Uterus (tissue), 4 donors: ENCODE measurements at places on chromosomes 6 and 20. TPM values are rescaled to one million over a fixed set of nuclear protein-coding genes. Genes with fewer than 3 reads are reported as not detected.

DNA sequence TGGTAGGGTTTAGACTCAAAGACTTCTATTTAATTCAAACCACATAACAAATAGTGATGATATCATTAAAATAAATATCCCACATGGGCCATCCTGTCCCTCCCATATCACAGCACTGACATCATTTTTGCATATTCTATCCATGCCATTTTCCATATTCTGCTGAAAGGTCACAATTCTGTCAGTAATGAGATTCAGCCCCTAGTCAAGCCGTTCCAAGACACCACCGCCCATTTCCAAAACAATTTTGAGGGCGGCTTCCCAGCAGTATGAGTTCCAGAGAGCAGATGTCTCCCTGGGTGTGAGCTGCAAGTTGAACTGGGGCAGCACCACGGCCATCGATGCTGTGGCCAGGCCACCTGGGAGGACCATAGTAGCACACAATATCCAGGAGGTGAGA, 65.1 kb upstream of the PLEKHG1 start:
- no peak for DNase-seq

GRCh38 chr6:128925765-128926164, 42.8 kb downstream of the LAMA2 start:
- DNase-seq: no peak

GRCh38 chr6:9789201-9789600, 625.7 kb downstream of the TFAP2A start:
- no peak for DNase-seq

DNA sequence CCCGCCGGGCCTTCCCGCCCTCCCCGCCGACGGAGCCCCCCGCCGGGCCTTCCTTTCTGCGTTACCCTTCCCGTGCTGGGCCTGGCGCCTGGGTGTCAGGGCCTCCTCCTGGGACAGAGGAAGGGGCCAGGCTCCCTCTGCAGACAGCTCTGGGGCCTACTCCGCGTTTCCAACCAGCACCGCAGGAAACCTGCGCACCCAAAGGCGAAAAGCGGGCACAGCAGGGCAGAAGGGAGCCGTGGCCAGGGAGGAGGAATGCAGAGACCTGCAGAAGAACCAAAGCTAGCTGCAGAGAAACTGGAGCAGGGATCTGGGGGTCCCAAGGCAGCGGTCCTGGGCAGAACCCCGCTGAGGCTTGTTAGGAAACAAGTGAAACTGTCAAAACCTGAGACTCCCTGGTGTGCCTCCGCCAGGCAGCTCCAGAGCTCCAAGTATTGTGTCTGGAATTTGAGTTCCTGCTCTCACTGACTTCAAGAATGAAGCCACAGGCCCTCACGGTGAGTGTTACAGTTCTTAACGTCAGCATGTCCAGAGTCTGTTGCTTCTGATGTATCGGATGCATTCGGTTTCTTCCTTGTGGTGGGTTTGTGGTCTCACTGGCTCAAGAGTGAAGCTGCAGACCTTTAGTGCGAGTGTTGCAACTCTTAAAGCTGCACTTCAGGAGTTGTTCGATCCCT, 33.3 kb downstream of the IRF4 start:
- no peak for DNase-seq

DNA sequence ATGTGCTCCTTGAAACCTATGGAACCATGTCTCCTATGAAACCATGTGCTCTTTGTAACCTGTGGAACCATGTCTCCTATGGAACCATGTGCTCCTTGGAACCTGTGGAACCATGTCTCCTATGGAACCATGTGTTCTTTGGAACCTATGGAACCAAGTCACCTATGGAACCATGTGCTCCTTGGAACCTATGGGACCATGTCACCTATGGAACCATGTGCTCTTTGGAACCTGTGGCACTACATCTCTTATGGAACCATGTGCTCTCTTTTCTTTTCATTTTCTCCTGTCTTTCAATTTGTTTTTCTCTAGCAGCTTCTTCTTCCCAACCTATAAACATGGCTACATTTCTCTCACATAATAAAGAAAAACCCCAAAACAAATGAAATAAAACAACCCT, 11.9 kb upstream of the CCN2 start:
- no peak for DNase-seq

GRCh38 chr20:57435498-57436222, 44.5 kb downstream of the RBM38 start:
- no peak for DNase-seq

DNA sequence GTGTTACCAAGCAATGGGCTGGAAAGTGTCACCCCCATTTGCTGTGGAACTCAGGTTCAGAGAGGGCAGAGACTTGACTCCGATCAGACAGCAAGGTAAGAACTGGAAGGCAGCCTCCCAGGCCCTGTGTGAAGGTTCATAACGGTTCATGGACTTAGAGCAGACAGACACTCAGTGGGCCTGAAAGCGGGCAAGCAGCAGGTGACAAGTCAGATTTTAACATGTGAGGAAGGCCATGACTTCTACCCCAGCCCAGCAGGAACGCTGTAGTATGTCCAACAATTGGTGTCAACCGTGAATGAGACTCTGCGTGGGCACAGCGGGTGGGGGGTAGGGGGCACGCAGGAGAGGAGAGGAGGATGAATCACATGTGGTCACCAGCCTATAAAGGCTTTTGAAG, 217.6 kb upstream of the SNX9 start:
- peak; percentile 14 for DNase-seq

DNA sequence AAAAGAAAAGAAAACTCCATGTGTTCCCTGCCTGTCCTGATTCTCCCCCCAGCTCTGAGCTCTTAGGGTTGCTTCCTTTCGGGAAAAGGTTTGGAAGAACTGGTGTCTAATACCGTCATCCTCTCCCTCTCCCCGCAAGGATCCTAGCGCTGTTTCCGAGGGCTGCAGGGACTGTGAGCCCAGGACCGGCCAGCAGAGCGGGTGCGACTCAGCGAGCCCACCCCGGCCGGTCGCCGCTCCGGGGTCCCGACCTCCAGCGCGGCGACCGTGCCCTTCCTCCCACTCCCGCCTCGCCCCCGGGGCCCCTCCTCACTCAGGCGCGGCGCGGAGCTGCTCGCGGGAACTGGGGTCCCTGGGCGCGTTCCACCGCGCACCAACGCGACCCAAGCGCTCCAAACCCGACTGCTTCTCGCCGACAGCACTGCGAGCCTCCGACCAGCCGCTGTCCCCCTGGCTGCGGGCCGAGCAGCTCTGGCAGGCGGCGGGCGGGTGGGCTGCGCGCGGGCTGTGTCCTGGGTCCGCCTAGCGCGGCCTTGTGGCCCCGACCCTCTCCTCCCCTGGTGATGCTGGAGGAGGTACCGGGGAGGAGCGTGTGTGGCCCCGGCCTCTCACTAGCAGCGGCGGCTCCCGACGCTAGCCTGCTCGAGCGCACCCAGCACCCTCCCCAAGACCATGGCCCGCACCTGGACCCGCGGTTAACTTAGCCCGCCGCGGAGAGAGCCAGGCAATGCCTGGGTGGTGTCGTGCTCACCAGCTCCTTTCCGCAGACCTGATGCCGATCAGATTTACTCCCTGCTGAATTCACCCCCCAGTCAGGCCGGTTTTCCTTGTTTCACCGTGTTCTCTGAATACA, at the start of gene PLA2G7:
Gene PLA2G7, minus strand, starts transcription at position 509 of the 853 bp plus-strand sequence. CDS start 12,484 bp downstream, outside the sequence.
- DNase-seq: peak; percentile 17

- DNase-seq: no peak
These were observed 93.3 kb upstream of the MARCKS start for GRCh38 chr6:113763876-113764275.

DNA sequence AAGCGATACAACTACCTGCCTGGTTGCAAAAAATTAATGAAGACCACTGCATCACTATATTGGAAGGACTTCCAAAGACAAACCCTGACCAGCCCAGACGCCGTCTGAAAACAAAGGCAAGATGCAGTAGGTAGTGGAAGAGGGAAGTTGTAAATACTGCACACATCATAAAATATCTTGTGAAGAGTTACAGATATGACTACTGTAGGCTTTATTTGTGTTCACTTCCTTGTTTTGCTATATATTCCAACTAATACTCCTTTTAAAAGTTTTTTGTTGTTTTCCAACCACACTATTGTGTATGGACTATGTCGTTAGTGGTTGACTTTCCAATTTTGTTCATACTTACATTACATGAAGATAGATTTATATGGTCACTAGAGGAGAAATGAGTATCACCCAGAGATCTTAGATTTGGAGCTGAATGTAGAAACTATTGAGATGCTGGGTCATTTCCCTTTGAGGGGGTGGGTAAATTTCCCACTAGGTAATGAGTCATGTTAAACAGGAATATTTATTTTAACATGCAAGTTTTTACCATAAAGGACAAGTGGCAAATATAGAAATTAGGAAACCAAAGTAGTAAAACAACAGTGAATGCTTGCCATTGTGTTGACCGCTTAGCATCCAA, 16.6 kb upstream of the TXLNB start:
- no peak for DNase-seq

DNA sequence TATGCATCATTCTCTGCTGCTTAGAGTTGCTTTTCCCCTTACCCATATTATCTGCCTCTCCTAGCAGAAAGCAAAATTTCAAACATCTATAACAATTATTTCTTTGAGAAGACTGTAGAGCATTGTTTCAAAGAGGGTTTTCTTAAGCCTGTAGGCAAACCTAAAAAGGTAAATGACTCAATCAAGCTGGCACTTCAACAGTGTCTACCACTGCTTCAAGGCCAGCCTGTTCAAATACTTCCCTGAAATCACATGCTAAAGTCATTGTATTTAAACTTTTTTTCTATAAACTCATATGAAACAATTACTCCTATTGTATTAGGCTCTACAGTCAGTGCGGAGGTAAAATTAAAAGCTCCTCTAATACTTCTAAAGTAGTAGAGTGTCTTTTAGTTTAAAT, 87.1 kb downstream of the OGFRL1 start:
- DNase-seq: no peak

DNA sequence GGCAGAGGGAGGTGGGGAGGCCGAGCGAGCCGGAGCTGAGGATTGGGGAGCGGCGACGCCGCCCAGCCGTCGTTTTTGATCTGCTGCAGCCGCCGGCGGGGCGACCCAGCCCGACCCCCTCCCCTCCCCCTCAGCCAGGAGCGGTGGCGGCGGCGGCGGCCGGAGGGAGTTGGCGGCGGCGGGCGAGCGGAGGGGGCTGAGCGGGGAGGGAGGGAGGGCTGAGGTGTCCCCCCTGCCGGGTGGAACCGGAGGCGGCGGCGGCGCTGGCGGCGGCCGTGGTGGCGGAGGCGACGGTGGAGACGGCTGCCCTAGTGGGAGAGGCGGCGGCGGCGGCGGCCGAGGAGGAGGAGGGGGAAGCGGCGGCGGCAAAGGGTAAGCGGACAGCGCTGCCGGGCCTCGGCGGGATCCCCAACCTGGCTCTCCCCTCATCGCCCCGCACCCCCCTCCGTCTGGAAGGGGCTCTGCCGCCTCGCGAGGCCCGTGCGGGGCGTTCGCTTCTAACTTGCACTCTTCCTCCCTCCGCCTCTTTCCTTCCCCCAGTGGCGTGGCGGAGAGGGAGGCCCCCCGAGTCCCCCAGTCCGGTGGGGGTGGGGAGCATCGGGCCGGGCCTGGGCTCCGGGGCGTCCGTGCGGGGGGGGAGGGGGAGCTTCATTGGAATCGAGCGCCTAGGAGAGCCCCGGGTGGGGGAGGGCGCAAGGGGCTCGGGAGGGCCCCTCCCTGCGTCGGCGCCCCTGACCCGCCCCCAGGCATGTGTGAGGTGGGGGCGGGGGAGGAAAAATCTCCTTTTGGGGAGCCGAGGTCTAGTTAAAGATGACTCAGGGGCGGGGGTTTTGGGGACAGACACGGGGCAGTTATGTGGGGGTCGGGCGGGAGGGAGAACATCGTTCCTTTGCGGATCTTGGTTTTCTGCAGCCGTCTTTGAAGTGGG, at the start of gene TAB2:
Gene TAB2, plus strand, starts transcription at position 69 of the 928 bp plus-strand sequence. CDS start 52,286 bp downstream, outside the sequence.
- peak; percentile 51 for DNase-seq

DNA sequence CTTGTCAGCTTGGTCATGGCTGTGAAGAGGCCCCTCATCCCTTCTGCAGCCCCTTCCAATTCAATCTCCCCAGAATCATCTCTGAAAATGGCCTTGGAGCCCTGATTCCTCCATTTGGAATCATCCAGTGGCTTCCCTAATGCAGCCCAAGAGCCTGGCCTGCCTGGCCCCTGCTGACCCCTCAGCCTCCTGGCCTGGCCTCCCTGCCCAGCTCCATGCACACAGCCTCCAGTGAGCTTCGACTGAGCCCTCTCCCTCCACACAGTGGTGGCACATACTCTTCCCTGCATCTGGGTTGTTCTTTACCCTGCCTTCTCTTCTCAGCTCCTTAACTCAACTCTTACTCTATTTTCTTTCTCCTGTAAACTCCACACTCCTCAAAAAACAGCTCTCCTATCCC, 120.9 kb downstream of the ANKRD60 start:
- DNase-seq: no peak

- DNase-seq: no peak
These were observed 24.1 kb downstream of the DEK start for GRCh38 chr6:18240230-18240629.

DNA sequence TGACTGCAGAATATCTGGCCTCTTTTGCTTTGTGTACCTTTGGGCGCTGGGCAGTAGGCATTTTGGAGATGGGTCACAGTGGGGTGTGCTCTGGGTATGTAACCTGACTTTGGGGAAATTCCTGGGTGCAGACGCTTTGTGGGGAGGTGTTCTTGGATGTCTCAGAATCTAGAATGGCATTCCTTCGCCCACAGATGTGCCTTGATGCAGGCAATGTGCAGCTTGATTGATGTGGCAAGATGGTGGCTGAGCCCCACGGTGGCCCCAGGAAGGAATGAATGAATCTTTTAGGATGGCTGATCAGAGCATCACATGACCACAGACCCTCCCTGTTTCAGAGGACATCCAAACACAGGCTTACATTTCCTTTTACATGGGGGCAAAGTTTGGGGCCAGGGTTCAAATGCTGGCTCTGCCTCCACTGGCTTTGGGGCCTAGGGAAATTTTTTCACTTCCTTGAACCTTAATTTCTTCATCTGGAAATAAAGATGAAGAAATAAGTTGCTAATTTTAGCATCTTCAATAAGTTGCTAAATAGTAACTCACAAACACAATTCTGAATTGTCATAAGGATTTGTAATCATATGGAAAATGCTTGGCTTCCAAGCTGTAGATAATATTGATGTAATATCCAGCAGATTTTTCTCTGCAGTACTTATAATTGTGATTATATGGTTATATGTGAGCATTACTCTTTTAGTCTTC, 5.6 kb downstream of the PPP1R16B start:
- DNase-seq: no peak

DNA sequence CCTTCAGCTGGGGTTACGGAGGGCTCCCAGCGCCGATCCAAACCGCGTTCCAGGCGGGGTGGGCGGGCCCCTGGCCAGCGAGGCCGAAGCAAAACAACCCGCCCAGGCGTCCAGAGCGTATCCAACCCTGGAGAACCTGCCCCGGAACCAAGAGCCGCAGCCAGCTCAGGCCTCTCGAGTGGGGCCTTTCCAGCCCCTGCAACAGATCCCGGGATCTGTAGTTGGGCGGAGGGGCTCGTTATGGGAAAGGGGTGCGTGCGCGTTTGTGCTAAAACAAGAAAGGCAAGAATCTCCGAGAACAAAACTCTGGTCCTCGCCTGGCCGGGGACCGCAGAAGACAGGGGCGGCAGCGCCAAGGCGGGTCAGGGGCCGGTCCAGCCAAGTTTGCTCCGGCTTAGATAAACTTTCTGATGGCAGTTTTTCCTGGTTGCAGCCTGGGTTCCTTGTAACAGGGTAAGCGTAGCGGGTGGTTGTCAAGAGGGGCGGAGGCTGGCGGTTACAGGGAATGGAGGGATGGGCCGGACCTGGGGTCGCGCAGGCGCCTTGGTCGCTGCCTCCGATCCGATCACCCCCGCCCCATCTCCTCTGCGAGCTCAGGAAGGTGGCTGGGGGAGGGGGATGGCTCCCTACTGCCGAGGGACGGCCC, 448 bp upstream of the RIN2 start:
- DNase-seq: peak; percentile 88

The DPPA5 gene
- total RNA-seq: not detected

The DDX43 gene
- not detected for total RNA-seq

The ADGB gene
- total RNA-seq: not detected

The NKX2-4 gene
- total RNA-seq: not detected

The MAPK13 gene
- 3.4 TPM for total RNA-seq

The SFTA2 gene
- total RNA-seq: not detected

The DLK2 gene
- 1.9 TPM for total RNA-seq
